Suprapubic skin (tissue), 4 donors: ENCODE measurements at places on chromosomes 2 and 18. TPM values are rescaled to one million over a fixed set of nuclear protein-coding genes. Genes with fewer than 3 reads are reported as not detected.

The SLC35F6 gene
- 86.5 TPM for total RNA-seq

The ERMN gene
- not detected for total RNA-seq

The AGXT gene
- total RNA-seq: 0.80 TPM

The MPP4 gene
- not detected for total RNA-seq

GRCh38 chr2:21423854-21424253 lies 300.1 kb downstream of the TDRD15 start:
- H3K27ac ChIP-seq: no peak overlapping the region
- H3K27me3 ChIP-seq: no peaks in the 10 kb centered on the region
- DNase-seq: no peak
- no peaks in the 10 kb centered on the region for H3K36me3 ChIP-seq
- no peak overlapping the region for H3K4me3 ChIP-seq

- H3K27ac ChIP-seq: no peak overlapping the region
- H3K27me3 ChIP-seq: no peaks in the 10 kb centered on the region
- H3K4me1 ChIP-seq: no peaks in the 10 kb centered on the region
- no peak overlapping the region for H3K4me3 ChIP-seq
- no peaks in the 10 kb centered on the region for H3K36me3 ChIP-seq
Measured at GRCh38 chr2:62687636-62688035, 17.9 kb upstream of the EHBP1 start.

DNA sequence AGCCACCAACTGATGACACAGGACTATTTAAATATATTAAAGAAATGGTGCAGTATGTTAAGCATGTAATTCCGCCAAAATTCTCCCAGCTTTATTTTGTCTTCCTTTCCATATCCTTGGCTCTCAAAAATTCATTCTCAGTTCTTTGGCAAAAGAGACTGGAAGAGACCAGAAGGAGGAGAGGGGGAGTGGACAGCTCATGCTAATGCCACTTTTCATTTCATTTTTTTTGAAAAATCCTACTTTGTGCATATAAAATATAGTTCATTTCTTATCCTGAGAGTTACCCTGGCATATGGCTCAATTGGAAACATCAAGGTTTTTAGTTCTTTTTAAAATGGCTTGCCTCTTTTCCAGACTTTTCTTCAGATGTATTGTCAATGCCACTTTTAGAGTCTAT lies 128.5 kb upstream of the VRK2 start:
- no peak overlapping the region for H3K4me3 ChIP-seq
- DNase-seq: no peak
- H3K27me3 ChIP-seq: no peaks in the 10 kb centered on the region
- H3K36me3 ChIP-seq: no peaks in the 10 kb centered on the region
- no peak overlapping the region for H3K27ac ChIP-seq

DNA sequence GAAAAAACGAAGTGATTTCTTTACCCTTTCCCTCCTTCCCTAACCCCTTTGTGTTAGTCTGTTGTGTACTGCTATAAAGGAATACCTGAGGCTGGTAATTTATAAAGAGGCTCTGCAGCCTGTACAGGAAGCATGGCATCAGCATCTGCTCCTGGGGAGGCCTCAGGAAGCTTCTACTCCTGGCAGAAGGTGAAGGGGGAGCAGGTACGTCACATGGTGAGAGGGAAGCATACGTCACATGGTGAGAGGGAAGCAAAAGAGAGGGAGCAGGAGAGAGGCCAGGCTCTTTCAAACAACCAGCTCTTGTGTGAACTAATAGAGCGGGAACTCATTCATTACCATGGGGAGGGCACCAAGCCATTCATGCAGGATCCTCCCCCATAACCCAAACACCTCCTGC lies 126.2 kb downstream of the CAPN13 start:
- H3K36me3 ChIP-seq: no peaks in the 10 kb centered on the region
- H3K4me1 ChIP-seq: no peaks in the 10 kb centered on the region
- no peak for DNase-seq
- H3K4me3 ChIP-seq: no peak overlapping the region

GRCh38 chr18:76457475-76457874 lies 37.6 kb downstream of the ZNF516 start:
- H3K4me3 ChIP-seq: no peak overlapping the region
- H3K27me3 ChIP-seq: no peaks in the 10 kb centered on the region
- peaks cover 13% of the 10 kb centered on the region for H3K36me3 ChIP-seq

DNA sequence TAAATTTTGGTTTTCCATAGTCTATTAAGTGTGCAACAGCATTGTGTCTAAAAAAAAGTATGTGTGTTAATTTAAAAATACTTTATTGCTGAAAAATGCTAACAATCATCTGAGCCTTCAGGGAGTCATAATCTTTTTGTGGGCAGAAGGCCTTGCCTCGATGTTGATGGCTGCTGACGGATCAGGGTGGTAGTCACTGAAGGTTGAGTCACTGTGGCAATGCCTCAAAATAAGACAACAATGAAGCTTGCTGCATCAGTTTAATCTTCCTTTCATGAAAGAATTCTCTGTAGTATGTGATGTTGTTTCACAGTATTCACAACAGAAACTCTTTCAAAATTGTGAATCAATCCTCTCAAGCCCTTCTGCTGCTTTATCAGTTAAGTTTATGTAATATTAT lies 31.3 kb downstream of the HDHD2 start:
- H3K27ac ChIP-seq: no peak overlapping the region
- H3K4me3 ChIP-seq: no peak overlapping the region
- no peak for DNase-seq
- H3K27me3 ChIP-seq: no peaks in the 10 kb centered on the region

DNA sequence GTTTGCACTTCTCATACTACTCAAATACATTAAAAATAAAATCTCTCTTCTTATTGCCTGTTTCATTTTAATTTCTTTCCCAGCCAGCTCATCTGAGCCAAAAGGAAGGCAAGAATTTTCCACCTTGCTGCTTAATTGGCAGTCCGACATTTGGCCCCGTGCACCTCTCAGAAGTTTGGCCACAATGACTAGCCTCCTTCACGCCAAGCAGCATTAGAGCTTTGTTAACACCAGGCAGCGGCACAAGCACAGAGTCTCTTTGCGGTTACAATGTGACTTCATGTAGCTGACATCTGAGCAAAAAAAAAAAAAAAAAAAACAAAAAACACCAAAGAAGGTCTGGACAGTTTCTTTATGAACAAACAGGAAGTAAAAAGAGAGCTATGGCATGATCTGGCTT lies 248.9 kb downstream of the OSR1 start:
- no peaks in the 10 kb centered on the region for H3K4me1 ChIP-seq
- H3K4me3 ChIP-seq: no peak overlapping the region
- no peaks in the 10 kb centered on the region for H3K36me3 ChIP-seq
- DNase-seq: no peak

DNA sequence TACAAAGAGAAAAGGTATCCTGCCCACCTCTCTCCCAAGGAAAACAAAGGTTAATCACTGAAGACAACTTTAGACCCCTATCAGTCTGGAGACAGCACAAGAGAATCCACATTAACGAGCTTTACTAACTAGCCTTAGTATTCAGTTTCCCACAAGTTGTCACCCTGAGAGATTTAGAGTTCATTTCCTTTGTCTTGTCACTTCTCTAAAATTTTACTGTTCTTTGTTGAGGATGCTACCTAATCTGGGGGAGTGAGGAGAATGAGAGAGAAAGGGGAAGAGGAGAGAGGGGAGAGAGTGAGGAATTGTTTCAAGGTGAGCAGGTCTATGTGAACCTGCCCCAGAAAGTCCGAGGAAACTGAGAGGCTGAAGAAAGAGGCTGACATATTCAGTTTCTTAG lies 28.4 kb downstream of the C2orf76 start:
- peaks cover 3% of the 10 kb centered on the region for H3K36me3 ChIP-seq
- H3K27me3 ChIP-seq: no peaks in the 10 kb centered on the region
- DNase-seq: no peak
- peaks cover 5% of the 10 kb centered on the region for H3K4me1 ChIP-seq
- H3K4me3 ChIP-seq: no peak overlapping the region
- no peak overlapping the region for H3K27ac ChIP-seq

DNA sequence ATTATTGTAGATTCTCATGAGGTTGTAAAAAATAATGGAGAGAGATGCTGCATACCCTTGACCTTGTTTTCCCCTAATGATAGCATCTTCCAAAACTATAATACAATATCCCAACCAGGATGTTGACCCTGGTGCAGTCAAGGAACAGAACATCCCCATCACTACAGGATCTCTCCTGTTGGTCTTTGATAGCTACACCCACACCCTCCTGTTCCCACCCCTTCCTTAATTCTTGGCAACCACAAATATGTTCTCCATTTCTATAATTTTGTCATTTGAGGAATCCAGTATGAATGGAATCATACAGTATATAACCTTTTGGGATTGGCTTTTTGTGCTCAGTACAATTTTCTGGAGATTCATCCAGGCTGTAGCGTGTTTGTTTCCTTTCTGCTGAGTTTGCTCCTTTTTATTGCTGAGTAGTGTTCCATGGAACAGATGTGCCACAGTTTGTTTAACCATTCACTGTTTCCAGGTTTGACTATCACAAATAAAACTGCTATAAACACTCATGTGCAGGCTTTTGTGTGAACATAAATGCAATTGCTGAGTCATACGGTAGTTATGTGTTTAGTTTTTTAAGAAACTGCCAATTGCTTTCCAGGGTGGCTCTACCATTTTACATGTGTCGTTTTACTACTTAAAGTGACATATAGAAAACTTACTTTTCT lies 22.2 kb downstream of the MCFD2 start:
- H3K4me3 ChIP-seq: no peak overlapping the region
- H3K4me1 ChIP-seq: peaks cover 8% of the 10 kb centered on the region
- no peaks in the 10 kb centered on the region for H3K36me3 ChIP-seq
- H3K27ac ChIP-seq: no peak overlapping the region

- no peak overlapping the region for H3K27ac ChIP-seq
- no peaks in the 10 kb centered on the region for H3K4me1 ChIP-seq
- no peaks in the 10 kb centered on the region for H3K36me3 ChIP-seq
- H3K4me3 ChIP-seq: no peak overlapping the region
- no peaks in the 10 kb centered on the region for H3K27me3 ChIP-seq
Measured at GRCh38 chr2:122366969-122367645, 611.7 kb downstream of the TSN start.

DNA sequence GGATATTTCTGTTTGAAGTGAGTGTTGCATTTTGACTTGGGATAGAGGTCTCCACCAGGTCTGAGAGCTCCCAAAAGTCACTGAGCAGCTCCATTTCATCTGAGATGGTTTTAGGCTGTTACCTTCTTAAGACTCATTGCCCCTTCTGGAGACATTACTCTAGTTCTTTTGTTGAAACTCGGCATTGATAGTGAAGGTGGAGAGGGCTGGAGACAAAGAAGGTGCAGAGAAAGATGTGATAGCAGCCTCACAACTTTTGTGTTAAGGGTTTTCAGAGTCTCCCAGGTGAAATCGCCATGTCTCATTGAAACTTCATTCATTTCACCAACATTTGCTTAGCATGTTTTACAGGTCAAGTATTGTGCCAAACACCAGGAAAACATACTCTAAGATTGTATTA lies 219.6 kb downstream of the INSIG2 start:
- H3K4me1 ChIP-seq: peaks cover 11% of the 10 kb centered on the region
- H3K4me3 ChIP-seq: no peak overlapping the region
- H3K36me3 ChIP-seq: no peaks in the 10 kb centered on the region
- no peak for DNase-seq
- H3K27ac ChIP-seq: no peak overlapping the region
- no peaks in the 10 kb centered on the region for H3K27me3 ChIP-seq

DNA sequence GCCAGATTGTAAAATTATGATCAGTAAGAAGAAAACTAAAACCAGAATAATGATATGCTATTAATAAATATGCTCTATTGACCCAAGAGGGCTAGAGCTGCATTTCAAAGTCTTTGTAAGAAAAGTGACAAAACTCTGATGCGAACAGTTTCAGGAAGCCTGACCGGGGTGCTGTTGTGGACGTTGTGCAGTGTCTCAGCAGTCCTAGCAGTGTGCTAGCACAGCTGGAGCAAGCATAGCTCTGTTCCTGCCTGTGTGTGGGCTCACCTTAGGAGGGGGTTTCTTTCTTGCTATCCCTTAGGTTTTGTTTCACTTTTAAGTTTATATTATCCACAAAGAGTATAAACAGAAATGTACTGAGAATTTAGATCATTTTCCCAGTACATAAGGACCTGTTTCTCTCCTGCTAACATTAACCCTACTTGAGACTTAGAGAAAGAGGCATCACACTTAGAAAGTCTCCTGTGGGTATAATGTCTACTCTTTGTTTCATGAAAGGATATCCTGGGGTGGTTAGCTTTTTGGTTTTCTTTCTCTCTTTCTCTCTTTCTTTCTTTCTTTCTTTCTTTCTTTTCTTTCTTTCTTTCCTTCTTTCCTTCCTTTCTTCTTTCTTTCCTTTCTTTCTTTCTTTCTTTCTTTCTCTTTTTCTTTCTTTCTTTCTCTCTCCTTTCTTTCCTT lies 124.5 kb downstream of the TMEM182 start:
- DNase-seq: no peak
- no peak overlapping the region for H3K4me3 ChIP-seq
- no peak overlapping the region for H3K27ac ChIP-seq
- no peaks in the 10 kb centered on the region for H3K27me3 ChIP-seq
- no peaks in the 10 kb centered on the region for H3K36me3 ChIP-seq
- no peaks in the 10 kb centered on the region for H3K4me1 ChIP-seq

GRCh38 chr2:95298486-95299111 lies 1.5 kb downstream of the KCNIP3 start:
- no peak overlapping the region for H3K4me3 ChIP-seq
- no peak for DNase-seq
- H3K27me3 ChIP-seq: peaks cover 3% of the 10 kb centered on the region
- H3K36me3 ChIP-seq: no peaks in the 10 kb centered on the region

DNA sequence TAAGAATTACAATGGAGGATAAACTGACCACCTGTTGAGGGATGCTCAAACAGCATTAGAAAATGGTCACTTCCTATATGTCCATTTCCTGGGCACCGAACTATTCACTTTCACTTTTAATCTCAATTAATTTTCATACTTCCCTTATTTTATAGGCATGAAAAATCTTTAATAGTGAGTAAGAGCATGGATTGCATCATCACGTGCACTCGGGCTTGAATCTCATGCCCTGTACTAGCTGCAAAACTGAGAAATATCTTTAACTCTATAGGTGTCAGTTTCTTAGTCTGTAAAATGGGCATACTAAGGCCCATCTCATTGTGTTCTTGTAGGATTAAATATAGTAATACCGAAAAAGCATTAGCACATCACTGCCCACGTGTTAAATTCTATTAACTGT lies 183.9 kb upstream of the FIGN start:
- H3K4me3 ChIP-seq: no peak overlapping the region
- no peaks in the 10 kb centered on the region for H3K27me3 ChIP-seq
- DNase-seq: no peak
- no peaks in the 10 kb centered on the region for H3K36me3 ChIP-seq
- H3K27ac ChIP-seq: no peak overlapping the region

- no peak within 1 kb of the TSS for H3K4me3 ChIP-seq
- no peaks in the 10 kb centered on the region for H3K36me3 ChIP-seq
- H3K27me3 ChIP-seq: no peaks in the 10 kb centered on the region
- H3K4me1 ChIP-seq: no peaks in the 10 kb centered on the region
- no peak within 1 kb of the TSS for H3K27ac ChIP-seq
Measured at GRCh38 chr2:214410918-214411554, at the start of gene VWC2L. Gene VWC2L, plus strand, starts transcription at chr2:214411054. Its CDS starts 3,140 bp downstream, at chr2:214414194.
